Activated CD4-positive, CD25-positive, alpha-beta regulatory T cell (primary cell): ENCODE measurements at places on chromosomes 2 and 18.

DNA sequence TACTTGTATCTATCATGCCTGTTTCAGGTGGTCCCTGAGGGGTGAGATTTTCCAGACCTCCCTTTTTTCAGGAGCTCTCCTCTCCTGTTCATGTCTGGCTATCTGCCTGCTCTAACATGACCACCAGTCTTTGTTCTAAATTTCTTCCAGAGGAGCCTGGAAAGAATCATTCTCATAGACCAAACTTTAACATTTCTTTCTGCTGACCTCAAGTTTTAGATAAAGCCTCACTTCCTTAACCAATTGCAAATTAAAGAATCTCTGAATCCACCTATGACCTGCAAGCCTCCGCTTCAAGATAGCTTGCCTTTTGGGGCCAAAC, 97.6 kb downstream of the TEX51 start:
- no peak for DNase-seq

- no peak for DNase-seq
These were observed 183.3 kb downstream of the LRP1B start for GRCh38 chr2:141947396-141948114.

DNA sequence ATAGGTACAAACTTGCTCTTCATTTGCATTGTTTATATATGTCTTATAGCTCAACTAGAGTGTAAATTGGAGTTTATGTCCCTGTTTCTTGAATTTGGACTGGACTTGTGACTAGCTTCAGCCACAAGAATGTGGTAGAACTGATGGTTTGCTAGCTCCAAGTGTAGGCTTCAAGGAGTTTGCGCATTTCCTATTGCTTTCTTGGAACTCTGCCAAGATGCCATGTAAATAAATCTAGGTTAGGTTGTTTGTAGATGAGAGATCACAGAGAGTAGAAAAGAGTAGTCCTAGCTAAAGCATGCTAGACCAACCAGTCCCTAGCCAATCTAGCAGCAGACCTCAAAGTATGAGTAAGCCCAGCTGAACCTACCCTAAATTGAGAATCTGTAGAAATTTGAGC, 183.0 kb upstream of the CYP26B1 start:
- no peak for DNase-seq

- DNase-seq: no peak
These were observed 65.1 kb downstream of the USP34 start for GRCh38 chr2:61405813-61406212.

DNA sequence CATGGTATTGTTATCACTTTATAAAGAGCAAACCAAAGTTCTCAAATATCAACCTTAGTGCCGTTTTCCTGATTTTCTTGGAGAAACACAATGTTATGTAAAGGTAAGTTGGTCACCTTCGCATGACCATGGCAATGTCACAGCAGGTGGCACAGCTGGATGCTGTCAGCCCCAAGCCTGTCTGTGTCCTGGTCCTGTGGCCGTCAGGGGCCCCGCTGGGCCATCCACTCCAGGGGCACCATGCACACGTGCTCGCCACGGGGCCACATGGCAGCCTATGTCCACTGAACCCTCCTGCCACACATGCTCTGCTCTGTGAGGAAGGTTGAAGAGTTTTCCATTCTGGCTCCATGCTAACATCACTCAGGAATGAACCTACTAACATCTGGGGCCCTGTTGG, 85.9 kb downstream of the EIPR1 start:
- DNase-seq: no peak

DNA sequence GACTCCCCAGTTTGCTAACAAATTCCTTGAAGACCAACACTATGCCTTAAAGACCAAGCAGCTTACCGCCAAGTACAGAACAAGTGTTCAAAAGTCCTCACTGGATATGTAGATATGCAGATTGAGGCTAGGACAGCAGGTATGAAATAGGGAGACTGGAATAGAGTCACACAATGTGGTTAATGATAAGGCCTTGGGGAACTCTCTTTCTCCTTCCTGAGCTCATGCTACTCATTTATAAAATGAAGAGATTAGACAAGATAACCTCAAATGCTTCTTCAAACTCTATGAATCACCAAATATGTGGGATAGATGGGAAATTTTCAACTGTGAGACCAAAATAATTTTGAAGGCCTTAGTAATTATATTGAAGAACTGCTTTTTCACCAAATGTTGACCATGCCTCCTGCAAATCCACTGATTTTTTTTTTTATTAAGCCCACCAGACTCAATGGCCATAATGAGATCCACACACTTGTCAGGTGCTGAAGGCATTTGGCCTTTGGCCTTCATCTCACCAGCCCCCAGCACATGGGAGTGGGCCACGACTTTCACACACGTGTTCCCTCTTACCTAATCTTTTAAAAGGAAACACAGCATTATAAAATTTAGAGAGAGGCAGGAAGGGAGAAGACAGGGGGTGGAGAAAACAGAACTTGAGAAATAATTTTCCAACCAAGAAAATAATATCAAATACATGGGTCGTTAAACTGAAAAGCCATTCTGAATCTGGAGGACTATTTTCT, 181.5 kb downstream of the EN1 start:
- no peak for DNase-seq

DNA sequence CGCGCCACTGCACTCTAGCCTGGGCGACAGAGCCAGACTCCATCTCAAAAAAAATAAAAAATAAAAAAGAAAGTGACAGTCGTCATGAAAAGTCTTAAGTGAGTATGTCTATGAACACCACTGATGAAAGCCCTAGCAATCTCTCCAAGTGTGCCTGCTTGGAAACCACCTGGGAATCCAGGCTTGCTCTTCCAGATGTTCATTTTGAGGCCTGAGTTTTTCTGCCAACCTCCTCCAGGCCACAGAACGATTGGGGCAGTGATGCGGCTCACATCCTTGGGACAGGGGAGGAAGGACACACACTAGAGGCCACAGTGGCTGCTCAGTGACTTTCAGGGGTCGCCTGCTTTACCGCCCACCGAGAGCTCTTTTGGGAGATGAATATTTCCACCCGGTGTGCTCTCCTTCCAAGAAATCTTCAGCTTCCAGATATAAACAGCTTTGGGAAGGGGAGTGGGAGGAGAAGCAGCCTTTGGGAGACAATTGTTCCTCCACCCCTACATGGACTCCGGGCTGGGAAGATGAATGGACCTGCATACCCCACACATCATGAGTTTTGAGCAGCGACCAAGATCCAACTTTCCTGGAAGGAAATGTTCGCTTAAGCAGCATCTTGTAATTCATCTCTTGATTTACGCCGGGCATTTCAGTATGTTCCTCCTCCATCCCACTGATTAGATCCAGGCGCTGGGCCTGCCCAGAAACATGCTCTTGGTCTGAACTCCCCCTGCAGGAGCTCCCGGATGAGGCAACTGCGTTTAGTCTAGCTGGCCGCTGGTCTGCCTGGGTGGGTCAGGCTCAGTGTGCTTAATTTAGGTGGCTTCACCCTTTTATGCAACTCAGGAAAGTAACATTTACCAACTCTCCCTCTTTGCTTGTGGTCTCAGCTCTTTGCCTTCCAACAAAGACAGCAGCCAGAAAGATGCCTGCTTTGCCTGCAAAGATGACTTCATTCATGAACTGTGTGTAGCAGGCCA, 6.2 kb upstream of the ARMC9 start:
- DNase-seq: no peak

DNA sequence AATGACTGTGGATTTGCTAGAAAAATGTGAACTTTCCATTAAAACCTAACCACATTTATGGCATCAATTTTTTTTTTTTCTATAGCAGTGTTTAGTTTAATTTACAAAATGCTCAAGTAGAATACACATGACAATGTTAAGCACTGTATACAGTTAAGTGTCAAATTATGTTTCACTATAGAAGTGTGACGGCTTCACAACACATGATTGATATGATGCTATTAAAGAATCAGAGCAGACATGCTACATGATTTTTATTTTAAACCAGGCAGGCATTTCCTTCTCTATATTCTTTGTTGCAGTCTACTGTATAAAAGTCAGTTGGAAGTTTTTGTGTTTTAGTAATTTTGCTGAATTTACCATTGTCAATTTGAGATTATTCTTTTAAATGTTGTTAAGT, 43.6 kb downstream of the PROKR1 start:
- DNase-seq: no peak

- DNase-seq: no peak
These were observed 25.0 kb upstream of the PCBP1 start for GRCh38 chr2:70062270-70062669.

DNA sequence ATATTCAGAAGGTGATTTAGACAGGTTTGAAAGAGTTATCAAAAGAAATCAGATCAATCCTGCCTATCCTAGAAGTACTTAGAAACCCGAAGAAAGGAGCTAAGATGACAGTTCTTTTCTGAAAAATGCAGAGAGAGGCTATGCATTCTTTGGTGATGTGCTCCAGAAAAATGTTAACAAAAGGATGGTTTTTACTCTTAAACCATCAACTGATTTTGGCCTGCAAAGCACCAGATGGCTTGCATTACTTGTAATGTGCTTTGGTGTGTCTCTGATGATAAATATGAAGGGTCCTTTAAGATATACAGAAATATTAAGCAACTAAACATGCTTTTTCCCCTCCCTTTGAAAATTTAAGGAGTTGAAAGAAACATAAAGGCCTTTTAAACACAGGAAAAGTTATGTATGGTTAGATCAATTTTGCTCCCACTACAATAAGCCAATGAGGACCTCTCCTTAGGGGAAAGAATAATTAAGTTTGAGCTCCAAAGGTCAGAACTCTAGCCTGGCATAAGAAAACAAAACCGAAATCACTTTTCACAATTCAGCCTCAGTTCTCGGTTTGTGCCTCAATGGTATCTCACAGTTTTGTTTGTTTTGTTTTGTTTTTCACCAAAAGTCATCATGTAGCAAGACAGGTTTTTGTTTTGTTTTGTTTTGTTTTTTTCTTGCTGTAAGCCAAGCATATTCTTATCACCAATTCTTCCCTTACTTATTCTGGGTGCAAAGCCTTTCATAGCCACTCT, 302.4 kb upstream of the NT5C1B start:
- DNase-seq: no peak

- no peak for DNase-seq
These were observed 96.1 kb downstream of the IRS1 start for GRCh38 chr2:226703514-226703913.

- no peak for DNase-seq
These were observed 2.9 kb upstream of the PTPN4 start for GRCh38 chr2:119756837-119757236.

DNA sequence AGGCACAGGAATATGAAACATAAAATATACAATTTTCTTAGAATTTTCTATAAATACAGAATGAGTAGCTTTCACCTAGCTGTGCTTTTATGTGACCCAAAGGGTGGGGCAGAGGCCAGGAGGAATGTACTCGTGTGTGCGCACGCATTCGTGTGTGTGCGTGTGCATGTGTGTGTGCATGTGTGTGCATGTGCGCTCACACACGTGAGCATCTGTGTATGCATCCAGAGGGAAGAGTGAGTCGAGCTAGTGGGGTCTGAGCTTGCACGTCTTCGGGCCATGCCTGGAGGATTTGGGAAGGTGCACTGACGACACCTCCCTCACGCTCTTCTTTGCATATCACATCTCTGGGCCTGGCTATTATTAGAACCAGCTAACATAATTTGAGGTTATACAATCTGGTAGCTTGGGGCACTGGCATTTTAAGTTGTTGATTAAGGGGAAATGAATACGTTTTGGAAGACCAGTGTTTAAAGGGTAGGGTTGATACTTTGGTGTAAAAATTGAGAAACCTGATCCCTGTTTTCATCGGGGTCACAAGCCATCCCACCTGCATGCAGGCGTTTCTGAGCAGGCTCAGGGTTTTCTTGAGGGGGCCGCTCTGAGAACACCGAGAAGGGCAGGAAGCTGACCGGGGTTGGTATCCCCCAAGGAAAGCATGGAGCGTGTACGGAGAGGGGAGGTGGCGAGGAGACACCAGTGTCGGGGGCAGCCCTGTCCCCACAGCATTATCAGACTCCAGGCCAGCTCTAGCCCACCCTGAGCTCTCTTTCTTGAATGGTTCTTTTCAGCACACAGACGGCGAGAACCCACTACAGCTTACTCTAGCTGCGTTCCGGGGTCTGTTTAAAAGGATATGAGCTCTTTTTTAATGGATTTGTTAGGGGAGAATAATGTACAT, 85.3 kb downstream of the LRRFIP1 start:
- DNase-seq: no peak

DNA sequence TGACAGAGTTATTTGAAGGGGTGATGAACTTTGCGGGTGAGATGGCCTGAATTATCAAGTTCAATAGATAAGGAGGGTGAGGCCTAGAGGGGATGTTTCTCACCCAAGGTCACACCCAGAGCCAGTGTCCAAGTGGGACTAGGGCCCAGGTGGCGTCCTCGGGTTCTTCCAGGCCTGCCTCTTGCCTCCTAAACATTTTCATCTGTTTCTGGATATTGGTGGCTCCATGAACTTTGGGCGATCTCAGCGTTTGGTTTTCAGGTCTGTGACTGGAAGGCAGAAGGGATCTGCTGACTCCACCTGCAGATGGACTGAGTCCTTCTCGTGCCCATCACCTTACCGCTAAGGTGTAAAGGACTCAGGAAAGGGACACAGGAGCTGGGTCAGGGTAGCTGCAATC, 137.3 kb downstream of the DDX1 start:
- DNase-seq: no peak

DNA sequence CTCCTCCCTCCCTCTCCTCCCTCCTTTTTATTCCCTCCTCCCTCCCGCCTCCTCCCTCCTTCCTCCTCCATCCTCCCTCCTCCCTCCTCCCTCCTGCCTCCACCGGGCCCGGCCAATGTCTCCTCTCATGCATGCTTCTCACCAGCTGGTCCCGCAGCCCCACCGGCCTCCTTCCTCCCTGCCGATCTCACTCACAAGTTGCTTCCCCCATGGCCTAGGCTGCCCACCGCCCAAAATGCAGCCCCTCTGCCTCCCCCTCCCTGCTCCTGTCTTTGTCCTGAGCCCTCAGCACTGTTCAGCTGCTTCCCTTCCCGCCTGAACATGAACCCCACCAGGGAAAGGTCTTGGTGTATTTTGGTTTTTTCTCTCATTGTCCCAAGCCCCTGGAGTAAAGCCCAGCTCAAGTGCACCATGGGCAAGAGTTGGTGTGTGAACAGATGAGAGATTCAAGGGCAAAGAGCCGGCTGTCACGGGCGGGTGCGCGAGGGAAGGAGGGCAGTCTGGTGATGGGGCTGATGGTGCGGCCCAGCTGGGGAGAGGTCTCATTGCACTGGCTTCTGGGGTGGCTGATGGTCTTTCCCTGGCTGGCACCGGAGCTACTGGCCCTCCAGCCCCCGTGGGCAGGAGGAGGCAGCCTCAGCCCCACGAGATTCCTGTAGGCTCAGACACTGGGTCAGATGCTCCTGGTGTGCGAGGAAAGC, 117.6 kb downstream of the TWIST2 start:
- no peak for DNase-seq

DNA sequence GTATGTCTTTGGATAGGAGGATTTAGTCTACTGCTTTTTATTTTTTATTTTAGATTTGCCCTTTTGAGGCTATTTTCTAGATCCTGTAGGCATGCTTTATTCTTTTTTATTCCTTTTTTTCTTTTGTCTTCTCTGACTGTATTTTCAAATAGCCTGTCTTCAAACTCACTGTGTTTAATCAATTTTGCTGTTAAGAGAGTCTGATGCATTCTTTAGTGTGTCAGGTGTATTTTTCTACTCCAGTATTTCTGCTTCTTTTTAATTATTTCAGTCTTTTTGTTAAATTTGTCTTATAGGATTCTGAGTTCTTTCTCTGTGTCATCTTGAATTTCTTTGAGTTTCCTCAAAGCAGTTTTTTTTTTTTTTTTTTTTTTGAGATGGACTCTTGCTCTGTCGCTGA, 113.5 kb downstream of the NAT8 start:
- no peak for DNase-seq

GRCh38 chr2:71410696-71411095, 42.7 kb upstream of the DYSF start:
- DNase-seq: no peak

- no peak for DNase-seq
These were observed 5.6 kb upstream of the PPP4R1 start for GRCh38 chr18:9619990-9620389.
